Posterior cingulate gyrus (tissue), 11 donors: ENCODE measurements at places on chromosomes 16 and 17.
A peak's percentile ranks its signal among the peaks of the same experiment; 100 is the strongest.

GRCh38 chr17:79829004-79829403, 10.2 kb downstream of the CBX4 start:
- DNase-seq: no peak

DNA sequence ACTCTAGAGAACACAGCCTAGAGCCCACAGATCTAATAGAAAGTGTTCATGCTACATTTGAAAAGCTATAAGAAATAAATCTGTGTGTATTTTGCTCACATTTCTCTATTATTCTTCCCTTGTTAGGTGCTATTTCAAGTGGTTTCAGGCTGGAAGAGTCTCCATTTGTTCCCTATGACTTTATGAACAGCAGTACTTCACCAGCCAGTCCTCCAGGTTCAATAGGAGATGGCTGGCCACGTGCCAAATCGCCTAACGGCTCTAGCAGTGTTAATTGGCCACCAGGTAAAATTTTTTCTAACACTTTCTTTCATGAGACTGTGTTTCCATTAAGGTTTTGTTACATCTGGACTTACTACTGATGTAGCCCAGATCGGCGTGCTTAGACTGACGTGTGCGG, 30.7 kb upstream of the SLC5A11 start:
- DNase-seq: no peak

DNA sequence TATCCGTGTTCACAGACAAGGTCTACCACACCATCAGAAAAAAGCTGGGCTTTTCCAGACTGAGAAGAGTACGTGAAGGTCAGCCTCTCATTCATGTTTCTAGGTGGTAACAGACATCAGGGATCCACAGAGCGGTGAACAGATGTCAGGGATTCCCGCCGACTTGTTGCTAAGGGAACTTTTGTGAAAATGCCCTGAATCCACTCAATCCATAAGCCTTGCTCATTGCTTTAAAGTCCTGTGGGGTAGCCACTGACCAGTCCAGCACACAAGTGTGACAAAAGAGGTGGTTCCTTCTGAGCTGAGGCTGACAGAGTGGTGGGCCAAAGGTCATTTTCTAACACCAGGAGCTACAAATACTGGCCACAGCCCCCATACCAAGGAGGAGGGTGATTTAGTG, 5.9 kb downstream of the GAS7 start:
- no peak for DNase-seq

GRCh38 chr16:4404247-4404966, 12.0 kb downstream of the CORO7 start:
- peak; percentile 56 for DNase-seq
